ENCODE measurements at places on chromosomes 11 and 22.

- DNase-seq = no peak
These were observed 140.2 kb upstream of the SESN3 start for GRCh38 chr11:95371153-95371552.

- DNase-seq = no peak
These were observed 489 bp downstream of the RNF214 start for GRCh38 chr11:117232911-117233409.

DNA sequence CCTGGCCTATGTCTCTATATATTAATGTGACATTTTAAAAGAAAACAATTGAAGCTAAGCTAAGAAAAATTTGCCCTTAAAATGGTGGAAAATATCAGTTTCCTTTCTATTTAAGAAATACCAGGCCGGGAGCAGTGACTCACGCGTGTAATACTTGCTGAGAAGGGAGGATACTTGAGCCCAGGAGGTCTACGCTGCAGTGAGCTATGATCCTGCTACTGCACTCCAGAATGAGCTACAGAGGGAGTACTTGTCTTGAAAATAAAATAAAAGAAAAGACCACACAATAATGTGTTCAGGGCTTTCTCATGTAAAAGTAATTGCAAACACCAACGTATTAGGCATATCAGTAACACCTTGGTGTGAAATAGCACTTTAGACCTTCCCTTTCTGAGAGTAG is 1.4 kb upstream of the PRSS23 start:
- no peak for DNase-seq

GRCh38 chr11:67179892-67180490 is 60.9 kb downstream of the KDM2A start:
- no peak for DNase-seq

DNA sequence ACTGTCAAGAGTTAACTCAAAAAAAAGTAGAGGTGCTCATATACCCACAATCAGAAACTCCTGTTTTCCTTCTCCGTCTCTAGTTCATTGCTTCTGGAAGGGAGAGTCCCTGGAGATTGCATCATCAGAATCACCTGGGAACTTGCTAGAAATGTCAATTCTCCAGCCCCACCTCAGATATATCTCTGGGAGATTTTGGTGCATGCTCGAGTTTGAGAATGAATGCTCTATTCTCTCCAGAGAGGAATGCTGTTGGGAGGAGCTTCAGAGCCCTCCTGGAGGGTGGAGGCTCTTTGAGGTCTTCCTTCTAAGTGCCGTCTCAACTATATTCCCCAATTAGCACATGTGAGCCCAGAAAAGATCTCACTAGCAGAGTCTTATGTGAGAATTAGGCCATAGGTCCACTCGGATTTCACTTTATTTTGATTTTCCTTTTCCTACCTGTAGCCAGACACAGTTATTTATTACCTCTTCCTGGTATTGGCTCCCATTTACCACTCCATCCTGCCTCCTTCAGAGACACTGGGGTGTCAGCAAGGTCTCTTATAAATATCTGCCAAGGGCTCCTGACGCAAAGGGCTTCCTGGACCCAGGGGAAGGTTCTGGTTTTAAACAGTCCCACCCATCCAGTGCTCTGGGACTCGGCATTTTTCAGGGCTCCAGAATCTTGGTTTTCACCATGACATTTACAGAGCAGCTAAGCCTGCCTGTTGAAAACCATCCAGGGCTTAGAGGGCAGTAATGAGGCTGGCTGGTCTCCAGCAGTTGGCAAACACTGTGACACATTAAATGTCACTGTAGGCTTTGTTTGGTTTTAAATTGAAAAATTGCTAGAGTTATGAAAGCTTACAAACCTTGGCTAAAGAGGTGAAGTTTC is 136.2 kb downstream of the CD44 start:
- peak; percentile 79 for DNase-seq

DNA sequence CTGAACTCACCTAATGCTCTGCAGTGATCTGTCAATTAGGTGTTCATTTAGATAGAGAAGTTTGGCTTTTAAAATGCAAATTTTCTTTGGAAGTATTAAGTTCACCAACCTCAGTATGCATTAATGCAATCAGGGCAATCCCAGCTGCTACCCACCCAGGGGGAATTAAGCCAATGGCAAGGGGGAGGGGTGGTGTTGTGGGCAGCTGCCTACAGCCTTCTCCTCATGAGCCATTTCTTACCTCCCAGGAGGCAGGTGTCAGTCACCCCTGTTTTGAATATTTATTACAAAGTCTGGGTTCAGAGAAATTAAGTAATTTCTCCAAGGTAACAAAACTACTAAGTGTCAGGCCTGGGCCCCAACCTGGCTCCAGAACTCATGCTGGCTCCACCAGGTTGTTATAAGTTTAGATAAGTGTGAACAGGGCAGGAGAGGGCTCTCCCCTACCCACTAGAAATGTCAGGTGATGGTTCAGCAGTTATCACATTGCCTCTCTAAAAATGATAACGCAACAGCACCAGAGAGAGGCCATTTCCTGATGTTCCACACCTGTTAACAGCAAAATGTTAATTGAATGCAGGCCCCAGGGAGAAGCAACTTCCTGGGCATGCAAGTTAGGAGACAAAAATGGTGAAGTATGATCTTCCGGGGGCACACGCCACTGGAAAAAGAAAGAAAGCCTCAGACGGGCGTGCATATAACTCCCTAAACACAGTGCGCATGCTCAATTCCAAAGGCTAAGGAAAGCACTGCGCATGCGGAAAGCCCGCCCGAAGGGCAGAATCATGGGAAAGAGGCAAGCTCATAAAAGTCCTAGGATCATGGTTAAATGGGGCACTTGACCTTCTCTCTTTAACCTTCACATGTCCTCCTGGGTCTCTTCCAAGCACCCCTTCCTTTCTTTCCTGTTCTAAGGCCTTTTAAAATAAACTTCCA is 35.4 kb upstream of the GNAZ start:
- no peak for DNase-seq

GRCh38 chr11:70493089-70493474 is 94.8 kb downstream of the CTTN start:
- no peak for DNase-seq

- no peak for DNase-seq
These were observed 37.7 kb downstream of the RTL6 start for GRCh38 chr22:44460287-44460686.

DNA sequence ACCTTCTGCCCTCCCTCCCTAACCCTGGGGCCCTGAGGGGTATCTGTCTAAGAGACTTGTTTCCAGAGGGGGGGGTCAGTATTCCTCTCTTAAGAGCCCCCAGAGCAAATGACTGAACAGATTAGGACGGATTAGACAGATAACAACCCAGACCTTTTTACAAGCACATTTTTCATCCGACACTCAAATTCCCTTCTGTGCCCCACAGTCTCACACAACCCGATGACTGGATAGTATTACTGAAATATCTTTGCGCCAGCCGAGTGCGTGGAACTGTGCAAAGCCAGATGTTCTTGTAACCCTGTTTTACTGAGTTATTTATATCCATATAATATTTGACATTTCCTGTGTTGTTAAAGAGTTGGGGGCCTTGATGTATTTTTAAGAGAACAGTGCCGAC is 30.9 kb upstream of the FLI1 start:
- no peak for DNase-seq

- no peak for DNase-seq
These were observed at the start of gene P4HA3 for GRCh38 chr11:74311352-74311926. TSS of gene P4HA3 (minus strand) at chr11:74311640. CDS start at chr11:74311611, 29 bp downstream.

- no peak for DNase-seq
These were observed 1106.3 kb downstream of the BRD1 start for GRCh38 chr22:48721395-48721669.
